ENCODE measurements at places on chromosomes 6 and 20. TPM values are rescaled to one million over a fixed set of nuclear protein-coding genes. Genes with fewer than 3 reads are reported as not detected.

DNA sequence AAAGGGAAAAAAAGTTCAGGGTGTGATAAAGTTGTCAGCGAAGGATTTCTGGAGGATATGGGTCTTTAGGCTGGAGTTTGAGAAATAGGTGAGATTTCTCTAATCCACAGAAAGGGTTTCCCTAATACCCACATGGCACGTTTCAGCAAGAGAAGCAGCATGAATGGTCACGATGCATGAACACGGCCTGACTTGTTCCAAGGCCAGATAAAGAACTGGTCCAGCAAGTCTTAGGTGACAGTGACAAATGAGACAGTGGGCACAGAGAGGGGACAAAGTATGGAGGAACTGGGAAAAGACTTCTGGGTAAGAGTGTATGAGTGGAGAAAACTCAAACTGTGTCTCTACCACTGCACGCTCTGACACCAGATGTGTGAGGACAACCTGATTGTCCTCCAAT is 262.0 kb upstream of the FOXQ1 start:
- DNase-seq: no peak

DNA sequence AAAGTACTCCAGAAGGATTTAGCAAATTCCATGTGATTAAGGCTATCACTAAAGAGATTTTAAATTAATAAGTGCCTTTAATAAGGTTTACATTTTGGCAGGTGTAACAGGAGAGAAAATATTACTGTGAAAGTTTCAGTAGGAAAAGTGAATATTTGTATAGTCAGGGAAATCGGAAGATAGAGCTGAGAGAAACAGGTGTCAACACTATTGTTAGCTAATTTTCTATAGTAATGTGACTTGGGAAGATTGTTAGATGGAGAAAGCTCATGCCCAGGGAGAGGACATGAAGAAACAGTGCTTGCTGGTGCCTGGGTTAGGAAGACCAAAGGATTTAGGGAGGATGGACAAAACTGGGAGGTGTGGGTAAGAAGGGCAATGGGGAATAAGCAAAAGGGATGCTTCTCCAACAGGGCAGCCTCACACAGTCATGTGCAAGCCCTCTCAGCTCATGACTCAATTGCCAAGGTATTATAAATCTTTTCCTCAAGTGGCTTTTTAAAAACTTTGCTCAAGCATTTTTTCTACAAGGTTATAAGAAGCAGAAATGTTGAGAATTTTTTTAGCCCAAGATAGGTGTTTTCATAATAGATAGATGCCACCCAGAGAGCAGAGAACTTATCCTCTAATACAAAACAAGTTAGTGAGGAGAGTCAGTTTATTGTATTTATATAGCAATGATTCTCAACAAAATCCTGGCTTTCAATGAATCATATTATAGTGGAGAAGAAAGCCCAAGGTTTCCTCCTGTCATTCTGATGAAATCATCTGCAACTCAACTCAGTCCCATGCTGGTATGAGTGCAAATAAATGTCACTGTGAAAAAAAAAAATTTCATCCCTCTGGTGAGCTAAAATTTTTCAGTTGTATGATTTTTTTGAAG is 325.2 kb upstream of the NT5E start:
- DNase-seq: no peak

DNA sequence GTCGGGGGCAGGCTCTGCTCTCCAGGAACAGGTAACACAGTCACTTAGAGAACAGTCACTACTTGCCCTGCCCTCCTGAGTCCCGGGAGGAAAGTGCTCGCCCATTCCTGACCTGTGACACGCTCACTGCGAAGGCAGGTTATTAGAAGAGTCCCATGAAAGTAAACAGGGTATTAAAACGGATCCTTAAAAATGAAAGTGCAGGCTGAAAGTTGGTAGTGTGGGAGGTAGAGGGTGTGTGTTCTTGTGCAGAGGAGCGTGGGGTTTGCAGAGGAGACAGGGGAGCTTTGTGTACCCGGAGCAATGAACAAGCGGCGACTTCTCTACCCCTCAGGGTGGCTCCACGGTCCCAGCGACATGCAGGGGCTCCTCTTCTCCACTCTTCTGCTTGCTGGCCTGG is at the start of gene CCN6:
Gene CCN6 (plus strand): TSS at position 104 of the 400 bp plus-strand sequence. CDS start 254 bp downstream, at position 358.
- DNase-seq: no peak

DNA sequence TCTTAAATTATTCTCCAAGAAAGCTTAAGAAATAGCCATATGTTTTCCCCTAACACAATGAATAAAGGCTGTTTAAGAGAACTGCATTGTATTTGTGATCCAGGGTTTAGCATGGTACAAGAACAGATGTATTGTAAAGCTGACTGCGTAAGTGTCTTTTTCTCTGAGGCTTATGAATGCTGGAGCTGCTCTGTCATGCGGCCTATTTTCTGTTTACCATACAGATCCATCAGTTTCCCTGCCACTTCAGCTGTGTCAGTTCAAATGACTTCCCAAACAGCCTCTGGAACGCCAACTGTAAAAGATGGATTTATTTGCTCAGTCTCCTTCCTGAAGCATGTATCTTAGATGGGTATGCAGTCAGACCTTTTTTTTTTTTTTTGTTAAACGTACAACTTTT is 419.3 kb upstream of the HS3ST5 start:
- DNase-seq: no peak

DNA sequence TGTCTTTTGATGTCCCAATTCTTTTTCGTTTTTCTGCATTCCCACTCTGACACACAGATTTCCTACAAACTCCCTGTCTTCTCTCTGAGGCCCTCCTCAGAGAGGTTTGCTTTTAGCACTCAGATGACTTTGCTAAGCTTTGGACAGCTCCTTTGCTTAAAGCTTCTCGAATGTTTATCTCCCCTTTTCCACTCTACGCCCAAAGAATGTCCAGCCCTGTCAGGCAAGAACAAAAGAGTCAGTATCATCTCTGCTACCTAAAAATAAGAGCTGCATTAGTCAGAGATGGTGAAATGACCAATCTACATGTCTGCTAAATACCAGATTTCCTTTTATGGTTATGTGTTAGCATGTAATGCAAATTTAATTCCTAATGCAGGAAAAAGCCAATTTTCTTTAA is 56.8 kb downstream of the PREP start:
- DNase-seq: no peak

DNA sequence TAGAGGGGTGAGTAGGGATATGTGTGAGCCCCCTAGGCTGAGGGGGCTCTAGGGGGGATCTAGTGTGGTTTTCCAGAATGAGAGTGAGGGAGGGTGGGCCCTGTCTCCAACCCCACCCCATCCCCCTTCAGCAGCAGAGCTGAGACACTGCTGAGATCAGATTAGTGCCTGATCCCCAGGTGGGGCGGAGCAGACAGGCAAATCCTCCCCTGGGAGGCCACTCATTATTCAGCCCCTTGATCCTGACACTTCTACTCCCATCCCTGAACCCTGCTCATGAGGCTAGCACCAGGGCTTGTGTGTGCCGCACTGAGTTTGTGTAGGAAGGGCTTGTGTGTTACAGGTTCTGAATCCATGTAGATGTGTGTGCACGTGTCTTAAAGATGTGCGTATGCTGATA is 42.5 kb downstream of the SPDEF start:
- DNase-seq: no peak

GRCh38 chr20:3732327-3733118 is at the start of gene HSPA12B:
Gene HSPA12B, plus strand, starts transcription at chr20:3732685. Its CDS starts 5,990 bp downstream, at chr20:3738675.
- no peak for DNase-seq

DNA sequence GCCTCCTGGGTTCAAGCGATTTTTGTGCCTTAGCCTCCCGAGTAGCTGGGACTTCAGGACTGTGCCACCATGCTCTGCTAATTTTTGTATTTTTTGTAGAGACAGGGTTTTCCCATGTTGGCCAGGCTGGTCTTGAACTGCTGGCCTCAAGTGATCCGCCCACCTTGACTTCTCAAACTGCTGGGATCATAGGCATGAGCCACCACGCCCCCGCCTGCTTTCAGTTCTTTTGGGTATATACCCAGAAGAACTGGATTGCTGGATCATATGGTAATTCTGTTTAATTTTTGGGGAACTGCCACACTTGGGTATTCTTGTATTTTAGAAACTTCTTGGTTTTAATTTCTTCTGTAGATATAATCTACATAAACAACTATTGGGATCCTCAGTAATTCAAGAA is 17.0 kb downstream of the CDS2 start:
- no peak for DNase-seq

Gene LAMP5
- total RNA-seq: 0.17 TPM

Gene GRM1
- 0.19 TPM for total RNA-seq

Gene MDFI
- total RNA-seq: 3.0 TPM

Gene OR2J2
- total RNA-seq: not detected

Gene PRICKLE4
- total RNA-seq: 4.4 TPM

Data from esophagus muscularis mucosa (tissue), 4 donors.